ENCODE measurements at places on chromosomes 16 and 17.
A peak's percentile ranks its signal among the peaks of the same experiment; 100 is the strongest.

GRCh38 chr17:68771867-68772515 lies 170.8 kb upstream of the FAM20A start:
- DNase-seq = peak; percentile 95

GRCh38 chr16:54375071-54375470 lies 88.5 kb upstream of the IRX3 start:
- DNase-seq = no peak

DNA sequence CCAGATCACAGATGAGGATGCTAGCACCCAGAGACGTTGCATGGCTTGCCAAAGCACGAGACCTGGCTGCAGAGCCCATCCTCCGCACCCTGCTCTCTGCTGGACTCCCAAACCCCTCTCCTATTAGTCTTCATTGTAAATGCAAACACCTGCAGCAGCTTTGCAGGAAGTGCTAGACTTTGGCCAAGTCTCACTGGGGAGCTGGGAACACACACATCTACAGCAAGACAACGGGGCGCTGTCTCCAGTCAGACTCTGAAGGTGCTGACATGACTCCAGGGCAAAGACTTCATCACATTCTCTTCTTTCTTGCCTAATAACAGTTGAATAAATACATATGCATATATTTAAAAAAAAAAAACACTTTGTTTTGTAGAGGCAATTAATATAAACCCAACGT lies 43.8 kb downstream of the CYTH1 start:
- DNase-seq = no peak

DNA sequence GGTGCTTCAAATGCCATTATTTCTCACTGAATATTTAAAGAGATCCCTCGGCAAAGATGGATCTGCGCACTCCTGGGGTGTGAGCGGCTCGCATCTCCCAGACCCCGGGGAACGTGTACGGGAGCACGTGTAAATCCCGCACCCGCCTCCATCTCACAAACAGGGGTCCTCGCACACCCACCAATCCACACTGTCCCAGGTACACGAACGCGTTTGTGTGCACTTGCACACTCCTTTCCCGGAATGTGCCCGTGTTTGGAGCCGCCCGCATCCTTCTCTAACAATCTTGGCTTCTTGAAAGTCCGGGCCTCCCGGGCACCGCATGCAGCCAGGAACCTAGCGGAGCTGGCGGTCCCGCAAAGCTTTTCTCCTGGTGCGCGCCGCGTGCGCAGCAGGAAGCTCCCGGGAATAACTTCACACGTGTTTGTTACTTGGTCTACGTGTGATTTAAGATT lies 2.5 kb upstream of the SALL1 start:
- peak; percentile 39 for DNase-seq

GRCh38 chr16:27421961-27422740 lies 20.2 kb downstream of the IL21R start:
- no peak for DNase-seq

DNA sequence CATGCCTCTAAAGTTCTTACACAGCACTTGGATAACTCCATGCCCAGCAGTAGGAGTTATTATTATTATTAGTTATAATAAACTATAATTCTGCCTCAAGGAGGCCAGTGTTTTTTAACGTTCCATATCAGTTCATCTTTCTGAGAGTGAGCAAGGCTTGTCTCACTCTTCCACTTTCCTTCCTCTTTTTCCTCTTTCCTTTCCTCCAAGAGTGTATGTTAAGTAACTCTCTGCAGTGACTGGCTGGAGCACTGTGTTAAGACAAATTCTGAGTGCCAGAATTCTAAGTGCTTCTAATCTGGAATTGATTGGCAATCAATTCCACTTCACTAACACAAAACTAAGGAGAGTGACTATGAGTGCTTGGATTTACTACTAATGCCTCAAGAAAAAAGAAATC lies 16.4 kb downstream of the CLEC19A start:
- DNase-seq = no peak

DNA sequence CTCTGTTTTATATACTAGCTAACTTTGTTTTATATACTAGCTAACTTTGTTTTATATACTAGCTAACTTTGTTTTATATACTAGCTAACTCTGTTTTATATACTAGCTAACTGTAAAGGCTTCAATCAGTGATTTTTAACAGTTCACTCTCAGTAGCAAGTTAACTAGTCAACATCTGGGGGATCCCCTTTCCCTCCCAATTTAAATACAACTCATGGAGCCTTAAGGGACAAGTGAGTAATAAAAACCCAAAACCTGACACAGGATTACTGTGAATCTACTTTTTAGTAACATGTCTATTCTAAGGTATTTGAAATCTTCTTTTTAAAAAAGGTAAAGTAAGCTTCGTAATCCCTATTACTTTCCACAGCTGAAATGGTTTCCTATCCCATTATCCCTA lies 32.2 kb downstream of the FAM222B start:
- no peak for DNase-seq

DNA sequence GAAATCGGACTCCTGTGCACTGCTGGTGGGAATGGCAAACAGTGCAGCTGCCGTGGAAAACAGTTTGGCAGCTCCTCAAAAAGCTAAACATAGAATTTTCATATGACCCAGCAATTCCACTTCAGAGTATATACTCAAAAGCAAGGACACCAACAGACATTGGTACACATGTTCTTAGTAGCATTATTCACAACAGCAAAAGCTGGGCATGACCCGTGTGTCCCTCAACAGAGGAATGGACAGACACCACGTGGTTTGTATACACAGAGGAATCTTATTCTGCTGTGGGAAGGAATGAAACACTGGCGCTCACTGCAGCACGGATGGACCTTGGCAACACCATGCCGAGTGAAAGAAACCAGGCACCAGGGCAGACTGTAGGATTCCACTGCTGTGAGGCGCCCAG lies 16.0 kb downstream of the NPTX1 start:
- peak; percentile 69 for DNase-seq

DNA sequence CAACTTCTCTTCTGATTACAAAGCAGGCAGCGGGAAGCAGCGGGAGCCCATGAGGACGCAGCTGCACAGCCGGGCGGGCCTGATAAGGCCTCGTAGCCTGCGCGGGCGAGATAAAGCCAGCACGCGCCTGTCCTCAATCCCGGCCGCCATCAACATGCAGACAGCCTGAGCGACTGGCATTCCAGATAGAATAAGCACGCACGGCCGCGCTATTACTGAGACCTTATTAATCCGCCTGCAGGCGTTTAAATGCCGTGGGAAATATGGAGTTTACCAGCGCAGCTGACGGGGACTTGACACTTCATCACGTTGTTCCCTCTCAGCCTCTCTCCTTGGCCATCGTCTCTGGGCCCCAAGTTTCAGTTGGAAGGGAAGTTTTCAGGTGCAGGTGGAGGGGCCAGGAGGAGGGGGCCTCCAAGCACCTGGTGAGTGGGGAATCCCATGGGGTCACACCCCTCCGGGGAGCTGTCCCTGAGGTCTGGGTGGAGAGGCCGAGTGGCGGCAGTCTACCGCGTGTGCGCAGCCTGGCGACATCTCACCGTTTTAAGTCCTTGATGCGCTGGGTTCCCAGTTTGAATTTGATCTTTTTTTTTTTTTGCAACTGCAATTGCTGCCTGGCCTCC lies 27.3 kb upstream of the CBFA2T3 start:
- no peak for DNase-seq
